ENCODE measurements at places on chromosomes 13 and 19. TPM values are rescaled to one million over a fixed set of nuclear protein-coding genes. Genes with fewer than 3 reads are reported as not detected.

KCNN4 gene
- total RNA-seq = 94.7 TPM

ZNF793 gene
- total RNA-seq = 2.2 TPM

SGCG gene
- not detected for total RNA-seq

PSG5 gene
- total RNA-seq = not detected

SLC5A5 gene
- 1.6 TPM for total RNA-seq

R3HDM4 gene
- 92.3 TPM for total RNA-seq

SKA3 gene
- total RNA-seq = 11.6 TPM

Data from activated T-cell treated with anti-CD3 and anti-CD28 coated beads, Interleukin-2, amount 50 U/mL, for 4 hours (primary cell).